ENCODE measurements at places on chromosomes 6 and 20.
A peak's percentile ranks its signal among the peaks of the same experiment; 100 is the strongest.

GRCh38 chr6:48670546-48670945 lies 559.5 kb upstream of the PTCHD4 start:
- H3K27ac ChIP-seq = no peak overlapping the region
- H3K36me3 ChIP-seq = no peaks in the 10 kb centered on the region
- no peak for DNase-seq
- no peaks in the 10 kb centered on the region for H3K27me3 ChIP-seq
- H3K4me1 ChIP-seq = no peaks in the 10 kb centered on the region
- H3K4me3 ChIP-seq = no peak overlapping the region

DNA sequence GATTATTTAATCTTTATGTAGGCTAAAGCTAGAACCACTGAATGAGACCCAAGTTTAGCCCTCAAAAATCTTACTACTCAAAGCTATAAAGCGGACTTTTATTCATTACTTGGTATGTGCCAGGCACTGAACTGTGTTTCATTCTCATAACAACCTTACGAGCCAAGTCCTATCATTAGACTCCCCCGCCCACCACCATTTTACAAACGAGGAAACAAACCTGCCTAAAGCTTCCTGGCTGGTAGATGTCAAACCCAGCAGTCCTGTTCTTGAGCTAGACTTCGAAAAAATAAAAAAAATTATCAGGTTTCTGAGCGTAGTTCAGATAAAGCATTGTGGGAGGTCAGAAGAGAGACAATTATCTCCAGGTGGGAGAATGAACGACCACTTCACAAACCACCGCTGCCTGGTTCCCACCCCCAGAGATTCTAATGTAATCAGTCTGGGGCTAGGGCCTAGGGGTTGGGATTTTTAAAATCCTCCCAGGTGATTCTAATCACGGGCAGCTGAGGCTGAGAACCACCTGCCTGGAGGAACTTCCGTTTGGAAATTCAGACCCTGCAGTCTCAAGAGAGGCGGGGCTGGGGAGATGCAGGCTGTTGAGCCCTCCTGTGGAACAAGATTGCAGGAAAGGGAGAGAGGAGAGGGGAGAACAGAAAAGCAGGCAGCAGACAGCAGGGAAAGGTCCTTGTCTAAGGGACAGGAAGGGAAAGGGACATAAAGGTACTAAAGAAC lies 8.6 kb downstream of the ADTRP start:
- DNase-seq = no peak
- no peaks in the 10 kb centered on the region for H3K27me3 ChIP-seq
- no peak overlapping the region for H3K4me3 ChIP-seq
- H3K27ac ChIP-seq = peak overlapping the region; percentile 75
- no peaks in the 10 kb centered on the region for H3K4me1 ChIP-seq
- no peaks in the 10 kb centered on the region for H3K36me3 ChIP-seq

DNA sequence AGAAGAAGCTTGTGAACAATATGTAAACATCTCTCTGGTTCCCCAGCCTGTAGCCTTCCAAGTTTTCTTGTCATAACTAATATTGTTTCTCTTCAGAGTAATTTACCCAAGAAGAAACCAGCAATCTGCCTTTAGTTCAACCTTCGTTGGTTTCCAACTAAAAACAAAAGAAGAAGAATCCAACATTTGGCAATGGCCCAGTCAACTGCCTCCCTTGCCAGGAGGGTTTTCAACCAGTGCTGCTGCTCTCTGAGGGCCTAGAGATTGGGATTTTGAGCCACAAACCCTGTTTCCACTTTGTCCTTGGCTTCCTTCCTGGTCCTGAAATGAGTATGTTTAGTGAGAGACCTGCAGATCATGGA lies 395.8 kb upstream of the CNR1 start:
- H3K27me3 ChIP-seq = no peaks in the 10 kb centered on the region
- no peaks in the 10 kb centered on the region for H3K36me3 ChIP-seq
- peak overlapping the region; percentile 52 for H3K27ac ChIP-seq
- H3K4me3 ChIP-seq = no peak overlapping the region
- no peaks in the 10 kb centered on the region for H3K4me1 ChIP-seq

DNA sequence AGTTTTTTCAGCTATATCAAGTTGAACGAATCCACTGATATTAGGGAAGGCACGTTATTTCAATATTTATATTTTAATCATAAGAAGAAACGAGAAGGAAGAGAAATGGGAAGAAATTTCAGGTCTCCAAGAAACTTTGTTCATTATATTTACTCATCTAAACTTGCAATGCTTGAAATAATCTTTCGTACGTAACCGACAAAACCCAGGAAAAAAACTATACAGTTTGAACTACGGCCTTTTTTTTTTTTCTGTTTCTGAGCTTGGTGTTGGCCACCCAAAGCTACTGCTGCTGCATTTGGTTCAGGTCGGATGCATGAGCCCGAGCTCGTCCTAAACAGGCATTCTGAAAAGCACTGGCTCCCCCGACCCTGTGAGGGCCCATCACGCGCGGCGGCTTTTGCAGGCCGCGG lies 548 bp downstream of the PERP start:
- peak overlapping the region; percentile 86 for H3K27ac ChIP-seq
- H3K4me3 ChIP-seq = peak overlapping the region; percentile 88
- peaks cover 35% of the 10 kb centered on the region for H3K4me1 ChIP-seq
- no peak for DNase-seq
- H3K36me3 ChIP-seq = no peaks in the 10 kb centered on the region
- no peaks in the 10 kb centered on the region for H3K27me3 ChIP-seq

GRCh38 chr6:157188213-157188612 lies 135.1 kb downstream of the TMEM242 start:
- DNase-seq = no peak
- H3K4me3 ChIP-seq = no peak overlapping the region
- peak overlapping the region; percentile 73 for H3K27ac ChIP-seq
- H3K27me3 ChIP-seq = no peaks in the 10 kb centered on the region

- H3K27ac ChIP-seq = no peak overlapping the region
- no peak for DNase-seq
- no peak overlapping the region for H3K4me3 ChIP-seq
- H3K27me3 ChIP-seq = no peaks in the 10 kb centered on the region
Observed at GRCh38 chr20:48165401-48165685, 380.1 kb upstream of the SULF2 start.

DNA sequence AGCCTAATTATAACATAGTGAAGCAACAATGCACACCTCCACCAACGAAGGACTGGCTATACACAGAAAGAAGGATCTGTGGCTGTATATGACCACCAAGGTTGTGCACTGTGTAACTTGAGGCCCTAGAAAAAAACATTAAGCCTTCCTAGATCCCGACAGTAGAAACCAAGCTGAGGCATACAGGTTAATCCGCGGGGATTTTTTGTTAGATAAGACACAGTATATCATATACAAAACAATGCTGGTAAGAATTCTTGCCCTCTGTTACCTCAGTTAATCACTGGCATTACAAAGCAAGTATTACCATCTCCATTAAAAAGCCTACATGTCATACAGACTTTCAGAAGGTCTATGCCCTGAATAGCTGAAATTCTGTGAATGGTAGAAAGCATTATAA lies 228.8 kb downstream of the TBC1D32 start:
- H3K4me3 ChIP-seq = no peak overlapping the region
- no peak for DNase-seq
- no peaks in the 10 kb centered on the region for H3K4me1 ChIP-seq
- no peaks in the 10 kb centered on the region for H3K27me3 ChIP-seq
- no peak overlapping the region for H3K27ac ChIP-seq

- DNase-seq = no peak
- H3K4me3 ChIP-seq = no peak overlapping the region
- no peaks in the 10 kb centered on the region for H3K27me3 ChIP-seq
- no peak overlapping the region for H3K27ac ChIP-seq
- no peaks in the 10 kb centered on the region for H3K4me1 ChIP-seq
Observed at GRCh38 chr20:18683839-18684238, 96.0 kb downstream of the DTD1 start.

DNA sequence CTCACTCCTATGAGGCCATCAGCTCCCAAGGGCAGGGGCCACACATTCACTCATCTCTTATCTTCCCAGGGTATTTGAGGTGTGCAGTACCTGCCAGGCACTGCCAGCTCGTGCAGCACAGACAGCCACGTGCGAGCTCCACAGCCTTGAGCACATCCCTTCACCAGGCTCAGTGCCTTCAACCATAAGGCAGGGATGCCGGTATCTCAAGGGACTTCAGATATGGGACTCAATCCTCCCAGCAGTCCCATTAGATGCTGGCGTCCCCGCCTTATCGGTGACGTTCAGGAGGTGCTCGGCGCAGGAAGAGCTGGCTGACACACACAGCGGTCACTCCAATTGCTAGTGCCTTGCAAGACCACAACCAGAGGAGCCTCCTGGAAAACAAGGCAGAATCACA lies 47.0 kb downstream of the EZR start:
- H3K27me3 ChIP-seq = no peaks in the 10 kb centered on the region
- peaks cover 72% of the 10 kb centered on the region for H3K36me3 ChIP-seq
- DNase-seq = peak; percentile 40
- no peak overlapping the region for H3K4me3 ChIP-seq
- no peak overlapping the region for H3K27ac ChIP-seq

GRCh38 chr20:40683221-40683893 lies 5.7 kb downstream of the MAFB start:
- no peaks in the 10 kb centered on the region for H3K27me3 ChIP-seq
- H3K27ac ChIP-seq = peak overlapping the region; percentile 26
- DNase-seq = no peak

DNA sequence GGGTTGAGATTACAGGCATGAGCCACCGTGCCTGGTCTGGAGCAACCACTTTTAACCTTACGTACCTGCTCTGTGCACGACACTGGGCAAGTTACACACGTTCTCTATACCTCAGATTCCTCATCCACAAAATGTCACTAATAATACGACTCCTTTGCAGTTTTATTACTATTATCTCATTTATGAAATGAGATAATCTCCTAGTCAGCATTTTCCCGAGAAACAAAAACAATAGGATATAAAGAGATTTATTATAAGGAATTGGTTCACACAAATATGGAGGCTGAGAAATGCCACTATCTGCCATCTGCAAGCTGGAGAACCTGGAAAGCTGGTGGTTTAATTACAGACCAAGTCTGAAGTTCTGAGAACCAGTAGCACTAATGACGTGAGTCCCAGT lies 12.0 kb upstream of the KIF13A start:
- H3K27ac ChIP-seq = no peak overlapping the region
- H3K4me3 ChIP-seq = no peak overlapping the region
- no peaks in the 10 kb centered on the region for H3K36me3 ChIP-seq
- DNase-seq = no peak
- no peaks in the 10 kb centered on the region for H3K4me1 ChIP-seq
